ENCODE measurements at places on chromosomes 1 and 21.
A peak's percentile ranks its signal among the peaks of the same experiment; 100 is the strongest.

DNA sequence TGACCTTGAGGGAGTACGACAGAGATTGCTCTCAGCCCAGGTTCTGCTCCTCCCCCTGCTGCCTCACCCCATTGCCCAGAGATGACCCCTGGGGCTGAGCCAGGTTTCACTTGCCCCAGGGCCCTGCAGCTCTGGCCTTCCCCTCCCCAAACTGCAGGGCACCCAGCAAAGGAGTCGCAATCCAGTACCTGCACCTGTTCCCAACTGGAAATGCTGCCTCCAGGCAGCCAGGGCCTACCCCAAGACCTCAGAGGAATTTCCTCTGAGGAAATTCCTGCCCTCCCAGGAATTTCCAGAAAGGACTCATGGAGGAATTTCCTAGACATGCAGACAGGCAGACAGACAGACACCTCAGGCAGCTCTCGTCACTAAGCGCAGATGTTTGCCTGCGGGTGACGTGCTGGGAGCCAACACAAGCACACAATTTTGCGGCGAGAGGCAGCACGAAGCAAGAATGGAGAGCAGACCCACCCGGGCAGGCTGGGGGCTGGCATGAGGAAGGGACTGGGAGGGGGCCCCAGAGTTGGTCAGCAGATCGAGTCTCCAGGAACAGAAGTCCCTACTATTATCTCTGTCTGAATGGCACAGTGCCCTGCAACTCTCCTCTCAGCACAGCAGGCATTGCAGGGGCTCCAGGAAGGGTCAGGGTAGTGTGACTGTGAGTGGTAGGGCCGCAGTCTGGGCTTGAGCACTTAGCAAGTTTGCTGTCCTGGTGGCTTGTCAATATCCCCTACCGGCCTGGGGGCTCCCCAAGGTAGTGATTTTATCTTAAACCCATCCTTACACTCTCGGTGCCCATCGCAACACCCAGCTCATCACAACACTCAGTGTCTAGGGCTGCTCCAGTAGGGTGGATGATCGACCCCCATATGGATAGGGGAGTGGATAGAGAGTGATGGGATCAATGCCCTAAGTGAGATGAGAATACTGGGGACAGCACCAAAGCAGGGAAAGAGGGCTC, 2.9 kb upstream of the EFNA1 start:
- no peak for DNase-seq

DNA sequence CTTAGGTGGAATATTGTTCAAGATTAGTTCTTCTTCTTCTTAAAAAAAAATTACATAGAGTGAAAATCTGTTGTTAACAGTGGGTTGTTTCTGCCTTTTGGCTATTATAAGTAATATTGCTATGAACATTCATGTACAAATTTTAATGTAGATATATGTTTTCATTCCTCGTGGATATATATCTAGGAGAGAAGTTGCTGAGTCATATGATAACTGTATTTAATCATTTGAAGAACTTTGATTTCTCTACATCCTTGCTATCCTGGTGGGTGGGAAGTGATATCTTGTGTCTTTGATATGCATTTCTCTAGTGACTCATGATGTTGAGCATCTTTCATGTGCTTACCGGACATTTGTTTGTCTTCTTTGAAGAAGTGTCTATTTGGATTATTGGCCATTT, 29.9 kb downstream of the MAST2 start:
- no peak for DNase-seq

- no peak for DNase-seq
Observed at GRCh38 chr21:37528150-37528937, 161.8 kb downstream of the DYRK1A start.

DNA sequence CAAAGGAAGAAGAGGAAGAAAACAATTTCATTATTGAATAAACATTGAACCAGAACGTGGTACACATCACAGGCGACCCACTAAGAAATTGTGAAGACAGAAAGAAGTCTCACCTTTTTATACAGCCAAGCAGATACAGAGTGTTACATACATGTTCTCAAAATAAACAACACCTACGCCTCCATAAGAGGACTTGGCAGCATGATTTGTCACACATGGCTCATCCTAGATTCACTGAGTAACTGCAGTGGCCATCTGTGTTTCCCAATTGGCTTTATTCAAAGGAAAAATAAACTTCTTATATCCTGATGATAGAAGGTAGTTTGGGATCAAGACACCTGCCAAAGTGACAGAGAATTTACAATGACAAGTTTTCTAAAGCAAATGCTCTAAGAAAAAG, 7.6 kb upstream of the KRTAP19-8 start:
- DNase-seq: no peak

GRCh38 chr1:44949286-44949685, 37.1 kb downstream of the EIF2B3 start:
- no peak for DNase-seq

DNA sequence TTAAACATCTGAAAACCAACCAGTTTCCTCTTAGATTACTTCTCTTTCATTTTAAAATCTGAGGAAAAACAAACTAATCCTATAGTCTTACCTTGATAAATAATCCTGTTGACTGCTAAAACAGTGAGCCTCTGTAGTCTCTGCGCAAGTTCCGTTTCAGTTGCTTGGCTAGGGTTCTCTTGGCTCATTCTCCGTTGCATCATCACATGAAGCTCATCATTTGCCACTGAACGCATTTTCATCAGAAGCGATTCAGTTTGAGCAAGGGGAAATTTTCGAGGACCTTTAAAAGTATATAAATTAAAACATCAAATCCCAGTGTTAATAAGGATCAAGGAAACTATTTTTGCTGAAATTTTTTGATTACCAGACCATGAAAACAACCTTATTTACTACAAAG, 96.7 kb upstream of the GNG4 start:
- DNase-seq: no peak

- DNase-seq: no peak
Observed at GRCh38 chr1:41846625-41847405, 71.9 kb downstream of the HIVEP3 start.

DNA sequence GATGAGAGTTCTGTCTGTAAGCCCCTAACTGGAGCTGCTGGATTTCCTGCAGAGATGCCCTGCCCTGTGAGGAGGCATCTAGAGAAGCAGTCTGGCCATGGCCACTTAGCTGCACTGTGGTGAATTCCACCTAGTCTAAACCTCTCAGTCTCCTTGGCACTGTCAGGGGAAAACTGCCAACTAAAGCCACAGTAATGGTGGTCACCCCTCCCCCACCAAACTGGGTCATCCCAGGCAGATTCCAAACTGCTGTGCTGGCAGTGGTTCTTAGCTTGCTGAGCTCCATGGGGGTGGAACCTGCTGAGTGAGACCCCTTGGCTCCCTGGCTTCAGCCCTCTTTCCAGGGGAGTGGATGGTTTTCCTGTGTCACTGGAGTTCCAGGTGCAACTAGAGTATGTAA, 740.6 kb downstream of the RWDD3 start:
- DNase-seq: no peak

DNA sequence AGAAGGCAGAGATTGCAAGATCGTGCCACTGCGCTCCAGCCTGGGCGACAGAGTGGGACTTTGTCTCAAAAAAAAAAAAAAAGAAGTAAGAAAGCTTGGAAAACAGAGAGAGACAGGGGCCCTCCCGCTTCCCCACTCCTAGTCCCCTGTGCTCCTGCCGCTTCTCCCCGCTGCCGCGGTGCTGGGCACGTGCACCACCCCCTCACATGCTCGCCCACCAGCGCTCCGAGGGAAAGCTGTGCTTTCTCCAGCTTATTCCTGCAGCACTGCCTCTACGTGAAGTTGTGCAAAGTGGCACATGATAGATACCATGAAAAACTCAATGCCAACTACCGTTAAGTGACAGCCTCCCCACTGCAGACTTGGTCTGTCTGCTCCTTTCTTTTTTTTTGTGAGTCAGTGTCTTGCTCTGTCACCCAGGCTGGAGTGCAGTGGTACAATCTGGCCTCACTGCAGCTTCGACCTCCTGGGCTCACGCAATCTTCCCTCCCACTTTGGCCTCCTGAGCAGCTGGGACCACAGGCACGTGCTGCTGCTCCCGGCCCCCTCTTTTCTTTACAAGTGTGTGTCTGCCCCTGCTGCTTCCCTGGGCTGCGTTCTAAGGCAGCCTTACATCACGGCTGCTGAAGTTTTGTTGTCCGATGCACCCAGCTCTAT, 15.4 kb downstream of the SLX9 start:
- DNase-seq: no peak

DNA sequence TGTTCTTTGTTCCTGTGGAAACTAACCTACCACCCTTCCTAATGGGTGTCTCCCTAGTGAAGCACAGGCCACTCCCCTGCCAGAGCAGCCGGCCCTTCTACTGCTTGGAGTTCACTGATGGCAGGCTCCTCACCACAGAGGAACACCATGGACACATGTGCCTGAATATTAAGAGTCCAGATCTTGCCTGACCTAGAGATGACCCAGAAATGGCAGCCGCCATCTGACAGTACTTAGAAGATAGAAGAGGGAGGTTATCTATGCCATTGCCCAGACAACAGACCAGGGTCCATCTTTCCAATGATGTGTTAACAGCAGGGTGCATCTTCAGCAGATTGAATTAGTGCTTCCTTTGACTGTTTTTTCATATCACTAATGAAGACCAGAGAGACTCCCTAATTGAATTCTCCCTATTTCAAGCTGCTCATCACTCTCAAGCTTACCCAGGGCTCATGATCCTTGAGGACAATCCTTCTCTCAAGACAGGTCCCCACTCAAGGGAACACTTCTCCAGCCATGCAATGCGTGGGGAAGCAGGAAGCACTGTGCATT, 59.8 kb downstream of the PLEKHA6 start:
- no peak for DNase-seq

DNA sequence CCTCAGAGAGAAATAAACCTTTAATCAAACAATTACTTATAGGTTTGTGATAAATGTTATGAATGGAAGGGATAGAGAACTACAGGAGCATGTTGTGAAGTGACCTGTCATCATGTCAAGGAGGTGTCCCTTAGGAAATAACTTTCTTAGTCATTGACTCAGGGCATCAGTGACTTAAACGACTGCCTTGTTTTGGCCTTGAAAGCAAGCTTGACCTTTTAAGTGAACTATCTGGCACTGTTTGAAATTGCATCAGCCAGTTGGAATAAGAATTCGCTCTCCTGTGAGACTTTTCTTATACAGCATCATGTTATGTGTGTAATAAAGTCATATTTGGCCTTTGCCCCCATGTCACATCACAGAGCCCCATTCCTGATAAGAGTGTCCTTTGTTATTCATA, 30.9 kb downstream of the LRRC8B start:
- DNase-seq: no peak

- DNase-seq: peak; percentile 48
Observed at GRCh38 chr21:32611471-32611997, 643 bp downstream of the CFAP298 start.

DNA sequence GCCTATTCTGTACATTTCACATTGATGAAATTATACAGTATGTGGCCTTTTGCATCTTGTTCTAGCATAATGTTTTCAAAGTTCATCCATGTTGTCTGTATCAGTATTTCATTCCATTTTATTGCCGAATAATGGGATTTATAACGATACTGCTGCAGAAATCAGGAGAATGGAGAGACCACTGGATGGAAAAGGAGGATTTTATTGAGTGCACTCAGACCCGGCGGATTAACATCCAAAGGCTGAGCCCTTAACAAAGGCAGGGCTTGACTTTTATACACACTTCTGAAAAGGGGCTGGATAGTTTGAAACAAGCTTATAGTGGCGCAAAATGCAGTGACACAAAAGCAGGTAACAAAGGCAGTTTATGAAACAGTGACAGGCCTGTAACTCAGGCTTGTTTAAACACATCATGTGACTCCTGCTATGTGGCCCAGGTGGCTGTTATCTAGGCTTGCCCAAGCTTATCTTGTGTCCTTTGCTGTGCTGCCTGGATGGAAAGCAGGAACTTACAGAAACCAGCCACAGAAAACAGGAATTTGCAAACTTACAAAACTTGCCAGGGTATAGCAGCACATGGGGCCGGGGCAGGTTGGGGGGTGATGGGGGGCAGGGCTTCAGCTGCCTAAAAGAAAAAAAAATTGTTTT, 32.8 kb upstream of the KCNJ15 start:
- no peak for DNase-seq

DNA sequence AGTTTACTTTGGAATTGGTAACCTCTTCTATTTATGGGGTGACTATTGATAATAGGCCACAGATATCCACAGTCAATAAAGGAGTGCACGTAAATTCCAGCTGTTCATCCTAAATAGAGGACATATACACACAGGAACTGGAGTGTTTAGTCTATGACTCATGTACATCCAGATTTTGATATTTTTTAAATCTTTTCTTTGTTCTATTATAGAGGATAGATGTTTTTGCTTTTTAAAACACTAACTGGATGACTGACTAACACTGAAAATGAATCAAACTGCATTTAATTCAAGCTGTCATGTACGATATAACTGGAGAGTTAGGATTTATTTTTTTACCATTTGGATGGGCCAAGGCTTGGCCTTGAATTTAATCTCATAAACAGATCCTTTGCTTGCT, 45.9 kb downstream of the RGL1 start:
- DNase-seq: no peak

DNA sequence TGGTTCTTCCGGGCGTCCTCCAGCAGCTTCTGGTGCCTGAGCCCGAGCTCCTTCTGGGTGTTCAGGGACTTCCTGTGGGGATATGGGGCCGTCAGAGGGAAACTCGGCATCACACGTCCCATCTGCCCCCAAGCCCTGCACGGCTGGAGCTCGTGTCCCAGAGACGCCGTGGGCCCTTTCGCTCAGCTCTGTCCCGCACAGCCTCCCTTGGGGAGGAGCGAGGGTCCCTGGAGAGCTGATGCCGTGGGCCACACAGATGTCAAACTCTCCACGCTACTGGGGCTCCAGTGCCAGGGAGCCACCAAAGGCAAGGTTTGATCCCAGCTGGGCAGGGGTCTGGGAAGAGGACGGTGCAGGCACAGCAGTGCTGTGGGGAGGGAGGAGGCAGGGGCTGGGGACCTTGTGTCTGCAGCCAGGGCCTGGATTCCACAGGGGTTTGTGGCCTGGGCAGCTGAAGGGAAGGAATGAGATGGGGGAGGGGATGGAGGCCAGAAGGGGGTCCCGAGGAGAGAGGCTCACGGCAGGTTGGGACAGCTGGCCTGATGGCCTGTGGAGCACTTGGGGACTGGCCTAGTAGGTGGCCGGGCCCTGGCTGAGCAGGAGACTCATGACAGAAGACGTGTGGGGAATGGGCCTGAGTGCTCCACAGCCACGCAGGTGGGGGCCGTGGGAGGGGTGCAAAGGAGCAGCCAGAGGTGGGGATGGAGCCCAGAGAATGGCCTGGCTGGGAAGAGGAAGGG, 30.4 kb downstream of the CFAP74 start:
- DNase-seq: no peak

GRCh38 chr1:117412472-117412871, 45.2 kb downstream of the MAN1A2 start:
- DNase-seq: no peak

GRCh38 chr1:238265866-238266265, 375.1 kb upstream of the ZP4 start:
- no peak for DNase-seq

Measured in activated T-cell treated with anti-CD3 and anti-CD28 coated beads, Interleukin-2, amount 50 U/mL, for 48 hours (primary cell).